ENCODE measurements at places on chromosomes 2 and 18. TPM values are rescaled to one million over a fixed set of nuclear protein-coding genes. Genes with fewer than 3 reads are reported as not detected.
A peak's percentile ranks its signal among the peaks of the same experiment; 100 is the strongest.

The ESPNL gene
- 3.8 TPM for total RNA-seq

The TMBIM1 gene
- 341 TPM for total RNA-seq

The RAB27B gene
- total RNA-seq: 0.40 TPM

The LRATD1 gene
- 21.1 TPM for total RNA-seq

The CCDC121 gene
- total RNA-seq: 7.2 TPM

The SUPT7L gene
- total RNA-seq: 24.9 TPM

The CRYGD gene
- total RNA-seq: not detected

The TOGARAM2 gene
- total RNA-seq: 0.29 TPM

- no peak overlapping the region for H3K4me3 ChIP-seq
- H3K27ac ChIP-seq: no peak overlapping the region
- no peak for DNase-seq
- H3K4me1 ChIP-seq: no peaks in the 10 kb centered on the region
Observed at GRCh38 chr2:238776003-238776760, 71.7 kb upstream of the TWIST2 start.

GRCh38 chr2:8605351-8606065, 76.3 kb upstream of the ID2 start:
- no peak for DNase-seq
- no peak overlapping the region for H3K27ac ChIP-seq
- H3K27me3 ChIP-seq: no peaks in the 10 kb centered on the region
- no peaks in the 10 kb centered on the region for H3K36me3 ChIP-seq
- H3K4me1 ChIP-seq: no peaks in the 10 kb centered on the region

- H3K36me3 ChIP-seq: no peaks in the 10 kb centered on the region
- no peaks in the 10 kb centered on the region for H3K27me3 ChIP-seq
- H3K27ac ChIP-seq: no peak overlapping the region
- DNase-seq: no peak
- no peak overlapping the region for H3K4me3 ChIP-seq
Observed at GRCh38 chr2:211748339-211748738, 790.3 kb downstream of the ERBB4 start.

DNA sequence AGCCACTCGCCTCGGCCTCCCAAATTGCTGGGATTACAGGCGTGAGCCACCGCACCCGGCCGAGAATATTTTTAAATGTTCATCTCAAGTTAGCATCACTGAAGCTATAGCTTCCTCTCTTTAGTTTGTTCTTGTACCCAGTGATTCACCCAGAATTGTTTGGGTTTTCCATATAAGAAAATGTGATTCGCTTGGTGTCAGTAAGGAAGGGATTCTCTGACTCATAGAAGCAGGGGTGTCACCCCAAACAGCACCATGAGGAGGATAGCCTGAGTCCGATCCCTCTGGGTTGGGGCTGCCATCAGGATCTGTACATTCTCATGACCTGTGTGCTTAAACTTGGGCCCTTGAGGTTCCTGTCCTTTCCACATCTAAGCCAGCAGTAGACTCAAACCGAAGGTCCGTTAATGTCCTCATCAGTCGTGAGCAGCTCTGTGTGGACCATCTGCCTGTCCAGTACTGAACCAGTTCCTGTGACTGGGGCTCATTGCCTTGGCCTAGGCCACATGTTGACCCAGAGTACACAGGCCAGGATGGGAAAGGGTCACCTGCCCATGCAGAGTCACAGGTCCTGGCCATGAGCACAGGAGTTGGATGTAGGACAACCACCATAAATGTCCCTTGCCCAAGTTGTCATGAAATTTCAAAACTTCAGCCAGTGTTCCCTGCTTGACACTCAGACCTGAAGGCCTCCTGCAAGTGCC, 311.9 kb downstream of the GBX2 start:
- H3K4me3 ChIP-seq: no peak overlapping the region
- no peak overlapping the region for H3K27ac ChIP-seq
- DNase-seq: no peak
- no peaks in the 10 kb centered on the region for H3K36me3 ChIP-seq

- H3K4me1 ChIP-seq: no peaks in the 10 kb centered on the region
- no peaks in the 10 kb centered on the region for H3K36me3 ChIP-seq
Observed at GRCh38 chr2:192082121-192082520, 112.6 kb downstream of the TMEFF2 start.

DNA sequence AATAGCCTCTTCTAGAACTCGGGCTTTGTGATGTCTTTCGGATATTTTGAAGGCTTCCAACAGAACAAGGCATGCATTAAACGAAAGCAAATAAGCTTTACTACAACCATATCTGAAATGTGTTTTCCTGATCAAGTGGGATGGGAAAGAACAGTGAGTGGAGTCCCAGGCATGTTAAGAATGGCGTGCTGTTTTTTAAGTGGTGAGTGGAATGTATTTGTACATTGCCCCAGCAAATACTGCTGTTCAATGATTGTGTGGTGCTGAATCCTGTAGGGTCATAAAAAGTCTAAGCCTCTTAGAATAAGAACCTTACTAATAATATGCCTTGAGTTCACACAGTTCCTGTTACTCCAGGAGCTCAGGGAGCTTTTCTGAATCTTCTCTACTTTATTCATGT, 52.5 kb downstream of the POMC start:
- H3K36me3 ChIP-seq: no peaks in the 10 kb centered on the region
- H3K4me1 ChIP-seq: no peaks in the 10 kb centered on the region
- H3K27ac ChIP-seq: no peak overlapping the region
- H3K27me3 ChIP-seq: no peaks in the 10 kb centered on the region

DNA sequence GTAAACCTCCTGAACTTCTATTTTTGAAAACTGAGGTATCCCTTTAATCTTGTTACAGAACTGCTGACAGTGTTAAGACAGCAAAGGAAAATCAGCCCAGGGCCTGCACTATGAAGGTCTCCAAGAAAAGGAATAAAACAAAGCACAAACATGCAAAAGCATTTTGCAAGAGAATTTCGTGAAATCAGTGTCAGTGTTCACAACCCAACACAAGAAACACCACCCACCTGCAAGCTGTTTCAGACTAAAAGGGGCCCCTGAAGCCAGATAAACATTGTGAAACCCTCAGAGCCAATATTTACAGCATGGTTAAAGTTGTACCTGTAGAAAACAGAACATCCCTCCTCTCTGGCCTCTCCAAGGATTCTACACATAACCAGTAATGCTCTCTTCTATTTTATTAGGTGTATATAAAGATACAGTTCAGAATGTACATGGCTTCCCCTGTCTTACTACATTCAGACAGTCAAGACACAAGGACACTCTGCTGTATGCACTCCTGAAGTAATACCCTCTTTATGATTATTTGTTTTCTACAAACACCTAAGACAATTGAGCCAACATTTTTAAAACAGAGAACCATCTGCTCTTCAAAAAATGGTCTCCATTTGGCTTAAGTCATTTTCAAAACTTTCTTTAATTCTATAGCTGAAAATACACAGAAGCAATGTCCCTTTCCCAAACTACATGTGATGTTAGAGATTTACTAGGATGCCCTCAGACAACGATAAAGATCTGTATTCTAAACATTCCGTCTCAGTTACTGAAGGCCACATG, 149.5 kb upstream of the ZFP36L2 start:
- H3K4me3 ChIP-seq: no peak overlapping the region
- H3K4me1 ChIP-seq: peaks cover 17% of the 10 kb centered on the region
- peak overlapping the region; percentile 67 for H3K27ac ChIP-seq
- H3K27me3 ChIP-seq: no peaks in the 10 kb centered on the region

DNA sequence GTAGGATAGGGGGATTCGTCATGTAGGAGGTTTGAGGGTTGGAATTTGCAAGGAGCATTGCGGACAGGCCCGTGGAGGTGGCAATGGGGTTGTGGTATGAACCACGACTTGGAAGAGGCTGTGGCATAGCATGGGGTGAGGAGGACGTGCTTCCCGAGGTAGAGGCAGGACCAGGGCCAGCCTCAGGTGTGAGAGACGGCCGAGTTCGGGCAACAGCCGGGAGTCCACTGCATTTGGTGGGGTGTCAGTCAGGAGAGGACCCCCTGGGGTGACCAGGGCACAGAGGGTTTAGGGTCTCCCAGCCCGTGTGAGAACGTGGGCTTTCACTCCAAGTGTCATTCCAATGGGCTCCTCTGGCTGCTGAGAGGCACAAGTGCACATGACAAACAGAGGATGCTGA, 339.0 kb downstream of the EIPR1 start:
- H3K4me3 ChIP-seq: no peak overlapping the region
- DNase-seq: no peak
- H3K27me3 ChIP-seq: no peaks in the 10 kb centered on the region
- H3K36me3 ChIP-seq: no peaks in the 10 kb centered on the region

- H3K27ac ChIP-seq: no peak overlapping the region
- H3K27me3 ChIP-seq: no peaks in the 10 kb centered on the region
- H3K4me1 ChIP-seq: peaks cover 6% of the 10 kb centered on the region
- peak; percentile 16 for DNase-seq
Observed at GRCh38 chr2:12167525-12168317, 421.3 kb downstream of the LPIN1 start.

DNA sequence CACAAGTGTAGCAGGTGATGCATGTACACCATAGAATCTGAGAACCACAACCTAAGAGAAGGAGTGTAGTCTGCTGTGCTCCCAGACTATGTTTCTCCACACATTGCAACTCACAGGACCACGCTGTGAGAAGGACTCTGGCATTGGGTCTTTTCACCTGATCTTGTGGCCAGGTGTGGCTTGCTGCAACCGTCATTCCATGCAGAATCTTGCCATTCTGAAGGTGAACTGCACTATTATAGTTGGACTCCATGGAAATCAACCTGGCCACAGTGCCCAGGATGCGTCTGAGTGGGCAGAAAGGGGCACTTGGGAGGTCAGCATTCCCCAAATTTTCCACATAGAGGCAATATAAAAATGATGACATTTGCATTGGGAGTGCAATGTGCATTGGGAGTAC, 122.2 kb downstream of the CAPN13 start:
- H3K4me1 ChIP-seq: peaks cover 17% of the 10 kb centered on the region
- no peaks in the 10 kb centered on the region for H3K36me3 ChIP-seq
- H3K27me3 ChIP-seq: no peaks in the 10 kb centered on the region
- DNase-seq: no peak

- H3K36me3 ChIP-seq: no peaks in the 10 kb centered on the region
- peak within 1 kb of the TSS; percentile 65 for H3K4me3 ChIP-seq
- H3K27me3 ChIP-seq: no peaks in the 10 kb centered on the region
- DNase-seq: peak; percentile 73
Observed at GRCh38 chr18:33440060-33441043, at the start of gene CCDC178. Gene CCDC178, minus strand, starts transcription at chr18:33440721. Its CDS starts 28,633 bp downstream, at chr18:33412088.

GRCh38 chr2:10931710-10932255, 20.0 kb downstream of the KCNF1 start:
- no peaks in the 10 kb centered on the region for H3K27me3 ChIP-seq
- H3K4me3 ChIP-seq: no peak overlapping the region
- H3K4me1 ChIP-seq: no peaks in the 10 kb centered on the region
- no peak overlapping the region for H3K27ac ChIP-seq

DNA sequence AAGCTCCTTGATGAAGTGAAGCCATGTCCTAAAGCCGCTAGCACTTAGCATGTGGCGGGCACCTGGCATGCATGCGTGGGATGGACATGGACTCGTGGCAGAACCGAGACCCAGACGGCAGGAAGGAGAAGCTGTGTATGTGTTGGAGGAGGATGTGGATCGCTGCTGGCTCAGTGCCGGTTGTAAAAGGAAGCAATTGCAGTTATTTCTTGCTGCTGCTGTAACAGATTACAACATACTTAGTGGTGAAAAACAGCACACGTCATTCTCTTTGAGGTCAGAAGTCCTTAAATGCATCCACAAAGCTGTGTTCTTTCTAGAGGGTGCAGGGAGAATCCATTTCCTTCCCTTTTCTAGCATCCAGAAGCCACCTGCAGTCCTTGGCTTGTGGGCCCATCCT, 74.6 kb downstream of the AGAP1 start:
- no peaks in the 10 kb centered on the region for H3K36me3 ChIP-seq
- H3K27ac ChIP-seq: no peak overlapping the region
- H3K27me3 ChIP-seq: no peaks in the 10 kb centered on the region

- H3K4me1 ChIP-seq: no peaks in the 10 kb centered on the region
- peak; percentile 27 for DNase-seq
- no peak overlapping the region for H3K27ac ChIP-seq
- H3K36me3 ChIP-seq: no peaks in the 10 kb centered on the region
- H3K27me3 ChIP-seq: no peaks in the 10 kb centered on the region
Observed at GRCh38 chr2:190119257-190119656, 56.7 kb upstream of the MSTN start.

GRCh38 chr2:157792335-157793052, 83.6 kb downstream of the ACVR1 start:
- peaks cover 43% of the 10 kb centered on the region for H3K4me1 ChIP-seq
- H3K4me3 ChIP-seq: no peak overlapping the region
- H3K27ac ChIP-seq: peak overlapping the region; percentile 22
- no peaks in the 10 kb centered on the region for H3K36me3 ChIP-seq
- no peak for DNase-seq

- no peaks in the 10 kb centered on the region for H3K36me3 ChIP-seq
- H3K4me1 ChIP-seq: no peaks in the 10 kb centered on the region
- H3K27ac ChIP-seq: no peak overlapping the region
- no peaks in the 10 kb centered on the region for H3K27me3 ChIP-seq
- no peak for DNase-seq
Observed at GRCh38 chr2:2913601-2914120, 464.0 kb downstream of the EIPR1 start.

DNA sequence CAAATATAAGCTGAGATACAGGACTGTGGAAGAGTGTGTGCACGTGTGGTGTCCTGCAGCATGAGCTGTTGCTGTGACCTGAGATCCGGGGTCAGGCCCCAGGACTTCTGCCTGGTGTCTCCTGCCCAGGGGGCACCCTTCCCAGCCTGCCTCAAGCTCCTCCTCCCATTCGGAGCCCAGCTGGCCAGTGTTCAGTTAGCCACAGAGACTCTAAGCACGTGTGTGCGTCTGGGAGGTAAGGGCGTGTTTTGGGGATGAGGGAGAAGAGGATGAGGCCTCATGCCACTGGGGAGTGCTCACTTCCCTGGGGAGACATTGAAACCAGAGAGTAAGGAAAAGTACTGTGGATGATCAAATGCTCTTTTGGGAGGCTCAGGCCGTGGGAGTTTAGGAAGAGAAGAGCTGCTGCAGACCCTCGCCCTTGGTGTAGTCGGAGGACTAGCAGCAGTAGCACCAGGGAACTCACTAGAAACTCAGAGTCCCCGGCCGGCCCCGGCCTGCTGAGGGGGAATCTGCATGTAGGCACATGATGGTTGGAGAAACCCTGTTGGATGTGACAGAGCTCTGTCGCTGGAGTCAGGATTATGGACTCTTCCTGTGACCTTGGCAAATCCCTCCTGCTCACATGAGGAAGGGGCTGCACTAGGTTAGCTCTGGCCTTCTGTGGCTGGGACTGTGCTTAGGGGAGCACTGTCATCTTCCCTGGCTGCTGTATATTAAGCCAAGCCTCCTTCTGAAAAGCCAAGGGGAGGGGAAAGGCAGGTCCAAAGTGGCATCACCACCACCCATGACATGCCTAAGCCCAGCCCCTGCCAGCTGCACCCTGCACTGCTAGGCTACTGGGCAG, 231.1 kb downstream of the DYSF start:
- no peak overlapping the region for H3K27ac ChIP-seq
- no peaks in the 10 kb centered on the region for H3K36me3 ChIP-seq
- no peak for DNase-seq
- peaks cover 20% of the 10 kb centered on the region for H3K4me1 ChIP-seq

- no peaks in the 10 kb centered on the region for H3K4me1 ChIP-seq
- no peak for DNase-seq
- H3K27ac ChIP-seq: no peak overlapping the region
- H3K4me3 ChIP-seq: no peak overlapping the region
Observed at GRCh38 chr18:75358928-75359327, 68.6 kb downstream of the SMIM21 start.

DNA sequence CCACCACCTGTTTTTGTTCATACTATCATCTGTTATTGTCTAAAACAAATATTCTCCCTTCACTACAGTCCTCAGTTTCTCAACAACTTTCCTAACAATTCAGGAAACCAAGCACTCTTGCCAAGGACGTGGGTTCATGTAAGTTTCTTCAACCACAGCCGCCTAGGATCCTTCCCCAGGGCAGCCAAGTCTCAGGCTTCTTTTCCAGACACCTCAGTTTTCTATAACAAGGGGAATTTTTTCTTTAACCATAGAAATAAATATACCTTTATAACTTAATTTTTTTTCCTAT, 39.4 kb upstream of the AGPS start:
- no peak overlapping the region for H3K27ac ChIP-seq
- no peaks in the 10 kb centered on the region for H3K36me3 ChIP-seq
- no peaks in the 10 kb centered on the region for H3K27me3 ChIP-seq
- no peak overlapping the region for H3K4me3 ChIP-seq
- H3K4me1 ChIP-seq: no peaks in the 10 kb centered on the region

All from thyroid gland (tissue), 4 donors.